ENCODE measurements at places on chromosomes 16 and 17.

DNA sequence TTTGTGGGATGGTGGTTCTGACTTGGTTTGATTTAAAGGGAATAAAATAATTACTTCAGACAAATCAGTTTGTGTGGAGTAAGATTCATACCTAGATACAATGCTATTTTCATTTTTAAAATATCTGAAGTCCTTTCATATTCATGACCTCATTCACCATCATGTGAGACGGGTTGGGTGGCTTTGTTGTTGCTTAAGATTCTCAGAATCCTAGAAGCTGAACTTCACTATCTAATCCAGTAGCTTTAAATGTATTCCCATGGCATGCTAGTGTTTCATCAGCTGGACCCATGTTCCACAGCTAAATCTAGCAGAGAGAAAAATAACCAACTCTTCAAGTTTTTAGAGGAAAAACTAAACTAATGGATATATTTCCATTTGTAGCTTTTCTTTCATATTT lies 2.7 kb upstream of the AMFR start:
- DNase-seq: no peak

- DNase-seq: no peak
Observed at GRCh38 chr17:44211281-44212265, 7.9 kb downstream of the UBTF start.

DNA sequence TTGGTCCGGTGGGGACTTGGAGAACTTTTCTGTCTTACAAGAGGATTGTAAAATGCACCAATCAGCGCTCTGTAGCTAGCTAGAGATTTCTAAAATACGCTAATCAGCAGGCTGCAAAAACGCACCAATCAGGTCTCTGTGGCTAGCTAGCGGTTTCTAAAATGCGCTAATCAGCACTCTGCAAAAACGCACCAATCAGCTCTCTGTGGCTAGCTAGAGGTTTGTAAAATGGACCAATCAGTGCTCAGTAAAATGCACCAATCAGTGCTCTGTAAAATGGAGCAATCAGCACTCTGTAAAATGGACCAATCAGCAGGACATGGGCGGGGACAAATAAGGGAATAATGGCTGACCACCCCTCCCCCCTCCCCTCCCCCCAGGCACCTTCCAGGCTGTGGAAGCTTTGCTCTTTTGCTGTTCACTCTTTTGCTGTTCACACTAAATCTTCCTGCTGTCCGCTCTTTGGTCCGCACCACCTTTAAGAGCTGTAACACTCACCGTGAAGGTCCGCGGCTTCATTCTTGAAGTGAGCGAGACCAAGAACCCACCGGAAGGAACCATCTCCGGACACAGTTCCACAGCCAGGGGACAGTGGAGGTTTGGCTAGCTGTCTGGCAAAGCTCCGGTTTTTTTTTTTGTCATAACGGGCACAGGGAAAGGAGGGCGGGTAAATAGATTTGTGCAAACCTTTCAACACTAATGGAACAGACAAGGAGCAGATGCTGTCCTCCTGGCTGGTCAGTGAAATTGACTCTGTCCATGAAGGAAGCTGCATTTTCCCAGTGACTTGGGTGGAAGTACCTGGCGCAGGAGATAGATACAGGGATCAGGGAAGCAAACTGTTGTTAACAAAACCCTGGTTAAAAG lies 8.3 kb downstream of the PITPNC1 start:
- DNase-seq: no peak

- no peak for DNase-seq
Observed at GRCh38 chr17:77882481-77883212, 75.9 kb upstream of the TNRC6C start.

- DNase-seq: no peak
Observed at GRCh38 chr16:49216593-49216992, 65.0 kb downstream of the CBLN1 start.

DNA sequence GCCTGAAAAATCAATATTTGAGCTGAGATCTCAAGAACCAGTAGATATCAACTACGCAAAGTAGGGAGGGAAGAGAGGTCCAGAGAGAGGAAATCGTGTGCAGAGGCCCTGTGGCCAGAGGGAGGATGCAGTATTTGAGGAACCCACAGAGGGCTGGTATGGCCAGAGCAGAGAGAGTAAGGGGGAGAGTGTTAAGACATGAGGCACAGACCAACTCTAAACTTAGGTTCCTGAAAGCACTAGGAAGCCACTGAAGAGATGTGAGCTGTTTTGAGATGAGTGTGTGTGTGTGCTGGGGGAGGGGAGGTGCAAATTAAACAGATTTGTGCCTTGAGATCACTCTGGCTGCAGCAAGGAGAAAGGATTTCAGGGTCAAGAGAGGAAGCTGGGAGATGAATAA lies 10.9 kb downstream of the SLC13A2 start:
- DNase-seq: no peak

DNA sequence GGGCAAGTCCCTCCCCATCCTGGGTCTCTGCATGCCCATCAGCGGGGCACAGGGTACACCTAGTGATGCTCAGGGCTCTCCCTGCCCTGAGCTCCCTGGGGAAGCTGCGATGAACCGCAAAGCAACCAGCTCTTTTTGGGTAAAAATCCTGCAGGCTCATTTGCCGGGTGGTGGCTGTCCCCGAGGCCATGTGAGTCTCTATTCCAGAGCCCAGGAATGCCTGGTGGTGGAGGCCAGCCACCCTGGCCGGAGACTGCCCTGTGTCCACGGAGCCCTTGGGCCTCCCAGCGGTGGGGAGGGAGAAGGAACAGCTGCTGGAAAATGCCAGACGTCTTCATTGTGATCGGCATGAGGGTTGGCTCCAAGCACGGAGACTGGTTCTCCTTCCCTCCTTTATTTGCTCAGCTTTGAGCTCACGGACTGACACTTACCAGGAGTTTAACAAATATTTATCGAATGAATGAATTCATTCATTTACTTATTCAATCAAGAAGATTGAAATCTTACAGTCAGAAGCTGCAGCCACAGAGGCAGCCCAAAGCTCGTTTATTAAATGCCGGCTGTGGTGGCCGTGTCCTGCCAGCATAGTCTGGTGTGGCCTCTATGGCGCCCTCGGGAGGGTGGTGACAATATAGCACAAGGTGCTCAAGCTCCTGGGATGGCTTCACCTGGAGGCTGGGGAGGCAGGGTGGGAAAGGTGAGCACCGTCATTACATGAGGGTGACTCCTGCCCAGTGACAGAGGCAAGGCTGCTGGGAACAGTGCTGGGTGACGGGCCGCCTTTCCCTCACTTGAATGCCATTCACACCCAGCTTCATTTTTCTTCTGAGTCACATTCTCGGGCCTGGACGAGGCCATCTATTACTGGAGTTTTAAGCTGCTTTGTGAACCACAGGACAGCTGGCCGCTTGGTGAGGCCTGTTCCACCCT lies 31.1 kb upstream of the JPH3 start:
- DNase-seq: no peak

DNA sequence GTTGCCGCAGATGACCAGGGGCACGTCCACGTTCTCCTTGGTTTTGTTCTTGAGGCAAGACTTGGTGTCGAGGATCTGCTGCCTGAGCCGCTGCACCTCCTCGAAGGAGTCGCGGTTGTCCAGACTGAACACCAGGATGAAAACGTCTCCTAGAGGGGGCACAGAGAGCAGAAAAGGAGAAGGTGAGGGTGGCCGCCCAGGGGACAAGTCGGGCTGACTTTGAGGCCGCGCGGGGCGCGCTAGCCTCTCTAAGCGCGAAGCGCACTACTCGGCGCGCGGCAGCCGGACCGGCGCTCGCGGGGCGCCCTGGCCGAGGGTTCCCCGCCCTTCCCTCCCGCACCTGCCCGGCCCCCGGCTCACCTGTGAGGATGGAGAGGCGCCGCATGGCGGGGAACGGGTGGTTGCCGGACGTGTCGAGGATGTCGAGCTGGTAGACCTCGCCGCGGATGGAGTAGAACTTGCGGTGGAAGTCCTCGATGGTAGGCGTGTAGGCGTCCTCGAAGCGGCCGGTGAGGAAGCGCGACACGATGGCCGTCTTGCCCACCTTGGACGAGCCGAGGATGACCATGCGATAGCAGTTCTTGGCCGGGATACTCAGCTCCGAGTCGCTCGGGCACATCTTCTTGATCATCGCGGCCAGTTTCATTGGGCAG lies 533 bp downstream of the RASD1 start:
- no peak for DNase-seq

DNA sequence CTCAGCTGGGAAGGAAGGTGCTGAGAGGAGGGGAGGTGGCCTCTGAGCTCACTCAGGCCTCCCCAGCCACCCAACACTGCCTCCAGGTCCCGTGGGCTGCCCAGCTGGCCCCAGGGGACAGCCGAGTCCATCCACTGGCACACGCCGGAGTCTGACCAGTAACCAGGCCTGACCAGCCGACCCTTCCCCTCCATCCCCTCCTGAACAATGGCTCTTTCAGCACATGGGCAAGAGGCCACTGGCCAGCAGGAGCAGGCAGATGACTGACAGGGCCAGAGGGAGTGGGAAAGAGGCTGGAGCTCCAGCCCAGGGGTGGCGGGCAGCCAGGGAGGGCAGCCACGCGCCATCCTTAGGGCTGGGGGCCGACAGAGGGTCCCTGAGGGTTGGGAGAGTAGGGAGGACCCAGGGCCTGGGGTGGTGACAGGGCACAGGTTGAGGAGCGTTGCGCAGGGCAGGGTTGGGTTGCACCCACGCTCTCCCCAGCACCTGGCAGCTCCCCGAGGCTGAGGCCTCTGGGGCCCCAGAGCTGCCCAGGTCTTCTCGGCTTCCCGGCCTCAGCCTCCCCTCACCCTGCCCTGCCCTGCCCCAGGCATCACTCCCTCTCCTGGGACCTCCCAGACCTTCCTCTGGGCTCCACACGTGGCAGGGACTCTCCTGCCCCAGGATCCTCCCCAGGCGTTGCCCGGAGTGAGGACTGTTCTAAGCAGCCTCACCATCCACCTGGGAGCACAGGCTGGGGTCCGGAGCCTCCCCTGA lies 20.2 kb upstream of the SLC38A10 start:
- DNase-seq: no peak

GRCh38 chr17:78258323-78259191 lies 27.1 kb downstream of the TMEM235 start:
- no peak for DNase-seq

GRCh38 chr16:61233713-61234112 lies 802.5 kb downstream of the CDH8 start:
- DNase-seq: peak; percentile 66

GRCh38 chr16:74794668-74795067 lies 20.0 kb upstream of the FA2H start:
- DNase-seq: no peak

- no peak for DNase-seq
Observed at GRCh38 chr16:77696149-77696548, 26.2 kb upstream of the NUDT7 start.

- DNase-seq: no peak
Observed at GRCh38 chr17:48619826-48620449, 4.8 kb upstream of the HOXB8 start.

DNA sequence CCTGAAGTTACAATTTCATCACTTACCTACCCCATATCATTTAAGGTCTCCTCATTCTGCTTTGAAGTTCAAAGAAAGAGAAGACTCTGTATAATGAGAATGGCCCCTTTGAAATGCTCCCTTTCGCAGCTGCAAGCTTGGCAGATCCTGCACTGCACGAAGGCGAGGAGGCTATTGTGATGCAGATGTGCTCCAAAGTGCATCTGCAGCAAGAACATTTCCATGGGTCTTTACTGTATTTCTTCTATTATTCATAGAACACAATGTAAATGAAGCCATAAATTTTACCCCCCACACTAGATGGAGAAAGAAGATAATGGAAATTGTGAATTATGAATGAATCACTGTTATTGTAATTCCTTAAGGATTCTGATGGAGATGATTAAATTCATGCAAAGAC lies 178.7 kb downstream of the CHD9NB start:
- DNase-seq: no peak

DNA sequence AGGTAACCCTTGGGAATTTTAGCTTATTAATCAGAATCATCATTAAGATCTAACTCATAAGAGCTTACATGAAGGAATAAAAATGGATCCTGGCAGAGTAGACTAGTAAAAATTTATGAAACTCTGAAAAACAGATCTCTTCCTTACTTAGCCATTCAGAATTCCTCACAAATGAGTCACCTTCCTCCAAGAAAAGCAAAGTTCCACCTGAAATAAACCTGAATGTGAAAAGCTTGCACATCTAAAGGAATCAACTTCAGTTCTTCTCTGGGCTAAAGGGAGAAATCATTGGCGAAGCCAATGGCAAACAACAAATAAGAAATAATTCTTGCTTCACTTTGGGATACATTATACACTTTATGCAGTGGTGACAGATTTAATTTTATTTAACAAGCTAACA lies 22.7 kb downstream of the MYO1D start:
- DNase-seq: no peak

- no peak for DNase-seq
Observed at GRCh38 chr17:58533616-58534188, 19.3 kb upstream of the MTMR4 start.

- DNase-seq: no peak
Observed at GRCh38 chr17:56034197-56034635, 119.1 kb upstream of the ANKFN1 start.

- DNase-seq: no peak
Observed at GRCh38 chr16:52533296-52533695, 13.6 kb downstream of the TOX3 start.

GRCh38 chr17:57289613-57290012 lies 33.3 kb downstream of the MSI2 start:
- no peak for DNase-seq

- no peak for DNase-seq
Observed at GRCh38 chr16:11329891-11330290, 15.4 kb upstream of the RMI2 start.

- DNase-seq: no peak
Observed at GRCh38 chr17:17186051-17186450, 20.1 kb downstream of the PLD6 start.

- no peak for DNase-seq
Observed at GRCh38 chr17:75307957-75308731, 18.9 kb upstream of the SLC25A19 start.

- DNase-seq: no peak
Observed at GRCh38 chr17:6660101-6660500, 8.5 kb downstream of the C17orf100 start.

- no peak for DNase-seq
Observed at GRCh38 chr17:56694825-56695224, 101.3 kb downstream of the NOG start.

DNA sequence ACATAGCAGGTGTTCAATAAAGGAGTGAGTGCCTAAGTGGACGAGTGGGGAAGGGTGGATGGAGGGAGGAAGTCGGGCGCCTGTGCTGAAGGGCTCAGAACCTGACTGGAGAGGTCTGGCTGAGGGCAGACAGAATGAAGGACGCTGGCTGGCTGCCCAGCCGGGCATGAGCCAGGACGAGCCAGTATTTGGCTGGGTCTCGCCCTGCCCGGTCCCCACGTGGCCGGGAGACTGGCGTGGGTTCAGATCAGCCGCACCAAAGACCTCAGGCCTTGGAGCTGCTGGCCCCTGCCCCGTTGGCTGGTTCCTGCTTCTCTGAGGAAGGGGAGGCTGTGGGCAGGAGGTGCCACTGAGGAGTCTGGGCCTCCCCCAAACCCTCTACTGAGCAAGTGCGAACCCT lies 79.8 kb downstream of the ENGASE start:
- DNase-seq: no peak

Data from SK-N-MC (cell line).